Brain pericyte (primary cell): ENCODE measurements at places on chromosomes 3 and 15.
A peak's percentile ranks its signal among the peaks of the same experiment; 100 is the strongest.

DNA sequence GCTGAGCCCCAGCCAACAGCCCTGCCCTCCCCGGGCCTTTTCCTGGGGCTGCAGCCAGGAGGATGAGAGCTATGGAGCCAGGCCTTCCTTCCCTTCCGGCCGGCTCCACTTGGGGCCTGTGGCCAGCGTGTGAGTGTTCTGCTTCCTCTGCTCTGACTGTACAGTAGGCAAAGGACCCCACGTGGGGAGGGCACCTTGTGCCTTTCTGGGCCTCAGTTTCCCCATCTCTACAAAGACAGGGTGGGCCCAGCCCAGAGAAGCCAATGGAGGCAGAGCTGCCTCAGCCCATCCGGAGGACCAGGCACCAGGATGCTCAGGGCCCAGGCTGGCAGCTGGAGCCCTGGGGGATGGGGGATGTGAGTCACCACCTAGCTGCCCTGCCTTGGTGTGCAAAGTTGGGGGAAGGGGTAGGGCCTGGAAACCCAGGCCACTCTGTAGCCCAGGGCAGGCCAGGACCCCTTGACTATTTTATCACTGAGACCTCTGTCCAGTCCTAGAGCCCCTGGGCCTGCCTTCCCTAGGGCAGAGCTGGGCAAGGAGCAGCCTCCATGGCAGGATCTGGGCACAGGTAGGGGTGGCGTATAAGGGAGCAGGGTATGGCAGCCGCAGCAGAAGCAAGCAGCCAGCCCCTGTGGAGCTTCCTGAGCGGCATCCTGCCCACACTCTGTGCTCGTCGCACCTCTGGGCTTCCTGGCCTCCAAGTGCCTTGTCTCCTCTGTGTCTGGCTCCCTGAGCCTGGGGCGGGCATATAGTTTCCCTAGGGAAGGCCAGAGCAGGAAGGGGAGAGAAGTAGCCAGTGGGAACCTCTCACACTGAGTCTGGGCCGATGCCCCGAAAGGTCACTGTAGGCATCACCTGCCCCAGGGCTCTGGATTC, 1.8 kb downstream of the PSTPIP1 start:
- DNase-seq, result no peak

- DNase-seq, result no peak
These were observed 35.3 kb downstream of the ANXA2 start for GRCh38 chr15:60362321-60363086.

DNA sequence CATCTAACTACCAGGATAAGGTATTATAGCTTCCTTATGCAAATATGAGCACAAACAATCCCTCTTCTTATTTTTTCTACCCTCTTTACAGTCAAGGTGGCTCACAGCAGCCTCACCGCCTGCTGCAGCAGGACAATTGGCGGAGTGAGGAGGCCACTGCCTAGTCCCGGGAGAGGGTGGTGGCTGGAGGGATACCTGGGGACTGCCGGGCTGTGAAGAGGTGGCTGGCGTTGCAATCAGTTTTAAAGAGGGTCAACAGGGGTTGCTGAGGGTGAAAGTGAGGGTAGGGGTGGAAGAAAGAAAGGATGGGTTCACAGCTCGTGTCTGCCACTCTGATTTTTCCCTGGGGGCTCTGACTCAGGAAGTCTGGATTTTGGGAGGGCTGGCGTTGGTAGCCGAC, 105.1 kb upstream of the SLC6A6 start:
- no peak for DNase-seq

DNA sequence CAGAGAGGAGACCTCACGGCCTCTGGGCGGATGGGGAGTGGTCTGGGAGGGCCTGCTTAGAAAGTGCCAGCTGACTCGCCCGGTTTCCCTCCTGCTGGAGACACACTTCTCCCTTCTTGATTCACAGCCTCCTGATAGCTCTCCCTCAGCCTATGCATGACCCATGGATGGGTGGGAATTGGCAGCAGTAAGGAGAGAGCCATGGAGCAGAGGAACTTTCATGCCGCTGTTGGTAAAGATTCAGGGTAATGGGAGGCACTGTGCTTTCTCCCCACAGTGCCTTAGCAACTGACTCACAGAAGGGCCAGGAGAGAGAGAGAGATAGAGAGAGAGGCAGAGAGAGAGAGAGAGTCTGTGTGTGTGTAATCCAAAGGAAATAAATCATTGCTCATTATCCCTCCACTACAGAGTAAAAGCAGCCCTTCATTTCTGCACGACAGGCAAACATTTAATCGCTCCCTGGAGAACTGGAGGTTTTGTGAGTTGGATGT, 82.8 kb downstream of the SEMA5B start:
- no peak for DNase-seq

GRCh38 chr3:150105886-150106612, 135.4 kb upstream of the PFN2 start:
- DNase-seq, result no peak

GRCh38 chr15:48459571-48460442, 128.6 kb downstream of the DUT start:
- no peak for DNase-seq

GRCh38 chr15:22872936-22873701, 34.7 kb downstream of the NIPA2 start:
- no peak for DNase-seq

- DNase-seq, result no peak
These were observed 16.4 kb downstream of the PXYLP1 start for GRCh38 chr3:141248064-141248463.

DNA sequence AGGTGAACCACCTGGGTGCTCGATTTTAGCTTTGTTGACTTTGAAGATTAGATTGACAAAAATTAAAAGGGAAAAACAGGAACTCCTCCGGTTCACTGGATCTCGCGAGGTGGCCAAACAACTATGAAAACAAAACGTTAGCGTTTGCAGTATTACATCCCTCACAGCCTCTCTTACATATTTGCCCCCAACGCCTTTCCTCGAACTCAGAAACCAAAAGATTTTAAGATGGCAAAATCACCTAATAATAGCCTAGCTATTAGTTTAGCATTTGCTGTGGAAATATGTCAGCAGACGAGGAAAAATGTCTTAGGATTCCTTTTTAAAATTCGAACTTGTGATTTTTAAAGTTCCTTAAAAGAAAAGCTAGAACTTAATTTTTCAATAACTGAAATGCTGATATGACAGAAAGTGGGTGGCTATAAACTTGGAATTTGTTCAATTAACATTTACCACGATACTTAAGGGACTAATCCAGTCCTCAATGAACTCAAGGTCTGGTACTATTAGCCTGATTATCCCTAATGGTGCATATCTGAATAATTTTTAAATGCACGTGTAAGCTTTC, 491 bp upstream of the SENP7 start:
- DNase-seq, result peak; percentile 31

DNA sequence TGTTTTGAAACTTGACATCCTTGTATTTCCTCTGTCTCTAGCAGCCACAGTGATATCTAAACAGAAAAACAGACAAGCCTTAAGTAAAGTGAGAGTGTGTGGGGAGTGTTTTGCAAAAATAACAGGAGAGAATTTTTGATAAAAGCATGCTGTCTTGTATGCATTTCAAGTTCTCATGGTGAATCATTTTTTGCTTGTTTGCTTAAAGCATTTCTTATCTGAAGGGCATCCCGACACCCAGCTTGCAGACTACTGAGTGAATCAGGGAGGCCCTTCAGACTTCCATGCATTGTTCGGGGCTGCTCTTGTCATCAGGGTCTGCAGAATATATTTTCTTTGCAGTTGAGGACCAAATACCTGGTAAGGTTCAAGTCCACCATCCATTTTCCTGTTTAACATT, 8.5 kb downstream of the CGNL1 start:
- DNase-seq, result no peak

DNA sequence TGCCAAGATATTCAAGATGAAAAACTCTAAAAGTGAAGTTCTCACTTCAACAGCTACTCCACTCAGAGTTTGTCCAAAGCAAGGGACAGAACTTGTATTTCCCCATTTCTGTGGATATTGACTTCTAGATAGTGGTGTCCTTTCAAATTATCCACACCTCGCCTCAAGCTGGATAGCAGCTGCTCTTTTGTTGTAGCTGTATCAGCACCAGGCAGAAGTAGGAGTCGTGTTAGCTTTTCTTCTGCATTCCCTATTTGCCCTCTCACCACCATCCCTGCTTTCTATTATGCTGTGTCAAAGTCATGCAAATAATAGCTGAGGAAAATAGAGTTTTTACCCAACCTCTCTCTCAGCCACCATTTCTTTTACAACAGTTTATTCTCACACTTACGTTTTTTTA, 303.8 kb downstream of the EPHA3 start:
- no peak for DNase-seq
